ENCODE measurements at places on chromosomes 3 and 15. TPM values are rescaled to one million over a fixed set of nuclear protein-coding genes. Genes with fewer than 3 reads are reported as not detected.
A peak's percentile ranks its signal among the peaks of the same experiment; 100 is the strongest.

DNA sequence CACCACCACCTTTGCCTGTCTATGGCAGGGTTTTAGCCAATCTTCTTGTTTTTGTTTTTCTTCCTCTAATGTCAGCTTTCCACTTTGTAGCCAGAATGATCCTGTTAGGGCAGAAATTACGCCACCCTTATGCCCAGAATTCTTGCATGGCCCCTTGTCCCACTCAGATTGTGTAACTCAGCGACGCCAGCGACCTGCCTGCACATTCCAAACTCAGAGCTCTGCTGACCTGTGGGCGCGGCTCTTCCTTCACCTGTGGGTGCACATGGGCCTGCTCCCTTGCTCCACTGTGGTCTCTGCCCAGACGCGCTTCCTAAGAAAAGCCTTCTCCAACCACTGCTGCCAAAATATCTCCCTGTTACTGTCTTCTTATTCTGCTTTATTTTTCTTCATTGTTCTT, 45.0 kb downstream of the MED12L start:
- DNase-seq: no peak

DNA sequence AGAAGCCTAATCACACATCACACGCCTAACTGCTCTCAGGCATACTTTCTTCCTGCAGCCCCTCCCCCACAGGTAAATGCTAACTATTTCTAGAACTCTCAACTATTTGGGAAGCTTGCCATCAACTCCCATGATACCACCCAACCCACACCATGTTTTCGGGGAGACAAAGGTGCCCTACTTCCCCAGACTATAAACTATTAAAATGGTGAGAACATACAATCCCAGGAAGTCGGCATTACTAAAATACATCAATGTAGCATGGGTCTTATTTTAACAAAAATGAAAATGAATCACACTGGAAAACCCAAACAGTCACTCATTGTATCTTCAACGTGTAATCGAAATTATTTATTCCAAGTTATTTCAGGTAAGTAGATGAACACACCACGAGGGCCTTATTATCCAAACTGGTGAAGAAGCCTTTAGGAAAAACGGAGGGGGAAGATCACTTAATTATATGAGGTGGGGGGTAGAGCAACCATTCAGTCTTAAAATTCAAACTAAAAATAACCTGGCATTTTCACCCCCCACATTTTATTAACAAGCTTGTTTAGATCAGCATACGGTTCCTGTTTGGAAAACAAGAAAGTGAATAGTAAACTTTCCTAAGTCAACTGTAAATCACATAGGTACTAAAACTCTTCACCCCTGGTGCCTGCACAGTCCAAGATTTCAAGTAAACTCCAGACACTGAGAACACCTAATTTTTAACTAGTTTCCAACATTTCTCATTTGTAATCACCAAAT, 1.9 kb downstream of the TBL1XR1 start:
- no peak for DNase-seq

GRCh38 chr3:72601060-72601459, 247.2 kb downstream of the SHQ1 start:
- DNase-seq: no peak

GRCh38 chr3:119309591-119309990, 15.4 kb downstream of the ARHGAP31 start:
- no peak for DNase-seq

- no peak for DNase-seq
Measured at GRCh38 chr3:110793611-110794010, 278.0 kb upstream of the NECTIN3 start.

DNA sequence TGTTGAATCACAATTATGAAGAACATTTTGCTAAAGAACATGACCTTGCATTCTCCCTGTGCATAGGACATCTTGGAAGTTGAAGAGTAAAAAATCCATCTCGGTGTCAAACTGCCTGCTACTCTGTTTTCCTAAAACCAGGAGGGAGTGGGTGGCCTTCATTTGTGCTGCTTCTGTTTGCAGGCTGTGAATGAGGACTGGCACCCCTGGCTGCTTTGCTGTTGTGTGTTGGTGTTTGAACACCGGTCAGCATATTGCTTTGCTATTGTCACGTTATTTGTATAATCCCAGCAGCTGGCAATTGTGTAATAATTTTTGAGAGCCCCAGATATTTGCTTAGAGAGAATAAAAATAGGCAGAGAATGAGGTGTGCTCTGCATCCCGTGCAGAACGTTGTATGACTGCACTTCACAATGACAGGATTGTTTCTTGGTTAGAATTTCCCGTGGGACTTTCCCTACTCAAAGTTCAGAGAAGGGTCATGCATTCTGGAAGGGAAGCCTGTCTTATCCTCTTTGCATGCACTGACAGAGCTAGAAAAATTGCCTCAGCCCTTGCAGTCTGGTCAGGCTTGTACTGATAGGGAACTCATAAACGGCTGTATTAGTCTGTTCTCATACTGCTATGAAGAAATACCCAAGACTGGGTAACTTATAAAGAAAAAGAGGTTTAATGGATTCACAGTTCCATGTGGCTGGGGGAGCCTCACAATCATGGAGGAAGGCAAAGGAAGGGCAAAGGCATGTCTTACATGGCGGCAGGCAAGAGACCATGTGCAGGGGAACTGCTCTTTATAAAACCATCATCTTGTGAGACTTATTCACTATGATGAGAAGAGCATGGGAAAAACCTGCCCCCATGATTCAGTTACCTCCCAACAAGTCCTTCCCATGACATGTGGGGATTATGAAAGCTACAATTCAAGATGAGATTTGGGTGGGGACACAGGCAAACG, 16.3 kb downstream of the SV2B start:
- DNase-seq: peak; percentile 31

DNA sequence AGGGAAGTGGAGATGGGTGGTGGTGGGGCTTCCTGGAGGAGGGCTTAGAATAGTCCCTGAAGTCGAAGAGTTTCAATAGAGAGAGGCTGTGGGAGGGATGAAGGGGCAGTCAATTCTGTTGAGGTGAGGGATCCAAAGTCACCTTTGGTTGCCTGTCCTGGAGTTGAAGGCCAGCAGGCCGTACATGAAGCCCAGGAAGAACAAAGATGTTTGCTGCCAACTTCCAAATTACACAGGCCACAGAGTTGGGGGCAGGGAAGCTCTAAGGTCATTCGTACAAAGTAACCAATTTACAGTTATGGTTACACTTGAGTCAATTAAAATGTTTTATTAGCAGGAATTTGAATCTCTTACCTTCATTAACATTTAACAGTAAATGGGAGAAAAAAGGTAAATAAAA, 77.9 kb downstream of the FOXB1 start:
- no peak for DNase-seq

- no peak for DNase-seq
Measured at GRCh38 chr3:146781606-146782005, 176.5 kb upstream of the PLSCR5 start.

The SGO1 gene
- polyA plus RNA-seq: not detected

The SLC15A2 gene
- 1.0 TPM for polyA plus RNA-seq

DNA sequence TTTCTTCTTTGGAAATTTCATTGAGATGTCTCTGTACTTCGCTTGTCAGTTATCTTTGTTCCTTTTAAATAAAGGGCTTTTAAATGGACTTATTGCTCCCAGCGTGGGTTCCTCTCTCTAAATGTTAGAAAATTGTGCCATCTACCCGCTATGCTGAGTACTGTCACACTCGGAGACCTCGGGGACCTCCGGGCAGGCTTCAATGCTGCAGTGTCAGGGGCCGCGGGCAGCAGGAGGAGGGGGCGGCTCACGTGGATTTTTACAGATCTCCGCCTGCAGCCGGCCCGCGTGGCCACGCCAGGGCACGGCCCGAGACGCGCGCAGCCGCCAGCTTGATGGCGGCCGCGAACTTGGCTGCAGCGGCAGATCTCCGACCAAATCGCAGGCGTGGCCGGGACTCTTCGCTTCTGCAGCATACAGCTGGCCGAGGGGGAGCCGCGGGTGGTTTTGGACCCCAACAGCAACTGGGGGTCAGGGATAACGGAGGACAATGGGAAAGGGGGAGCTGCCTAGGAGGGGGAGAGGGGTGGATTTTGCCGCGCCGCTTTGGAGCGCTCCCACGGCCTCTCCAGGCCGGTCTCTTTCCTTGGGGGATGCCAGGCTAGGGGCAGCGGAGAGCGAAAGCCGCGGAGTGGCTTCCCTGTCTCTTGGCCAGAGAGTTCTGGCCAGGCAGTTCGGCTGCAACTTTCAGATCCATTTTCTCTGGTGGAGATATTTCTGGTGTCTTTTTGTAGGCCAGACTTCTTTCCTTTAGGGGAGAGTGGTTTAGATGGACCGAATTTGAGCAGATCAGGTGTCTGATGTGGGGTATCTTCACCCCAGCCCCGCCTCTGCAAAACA, 15.3 kb downstream of the NR2F2 start:
- peak; percentile 85 for DNase-seq

The ZNF660 gene
- 0.53 TPM for polyA plus RNA-seq

The FILIP1L gene
- polyA plus RNA-seq: 77.3 TPM

All from heart left ventricle (tissue), 16 donors.